ENCODE measurements at places on chromosomes 7 and 10.

GRCh38 chr7:80027611-80028173 lies 106.9 kb upstream of the GNAI1 start:
- no peak for DNase-seq

GRCh38 chr7:90617442-90617841 lies 21.3 kb downstream of the CDK14 start:
- no peak for DNase-seq

GRCh38 chr10:75773231-75773780 lies 341.9 kb downstream of the LRMDA start:
- DNase-seq, result no peak

- DNase-seq, result no peak
These were observed 312.6 kb downstream of the FGFR2 start for GRCh38 chr10:121285406-121286196.

DNA sequence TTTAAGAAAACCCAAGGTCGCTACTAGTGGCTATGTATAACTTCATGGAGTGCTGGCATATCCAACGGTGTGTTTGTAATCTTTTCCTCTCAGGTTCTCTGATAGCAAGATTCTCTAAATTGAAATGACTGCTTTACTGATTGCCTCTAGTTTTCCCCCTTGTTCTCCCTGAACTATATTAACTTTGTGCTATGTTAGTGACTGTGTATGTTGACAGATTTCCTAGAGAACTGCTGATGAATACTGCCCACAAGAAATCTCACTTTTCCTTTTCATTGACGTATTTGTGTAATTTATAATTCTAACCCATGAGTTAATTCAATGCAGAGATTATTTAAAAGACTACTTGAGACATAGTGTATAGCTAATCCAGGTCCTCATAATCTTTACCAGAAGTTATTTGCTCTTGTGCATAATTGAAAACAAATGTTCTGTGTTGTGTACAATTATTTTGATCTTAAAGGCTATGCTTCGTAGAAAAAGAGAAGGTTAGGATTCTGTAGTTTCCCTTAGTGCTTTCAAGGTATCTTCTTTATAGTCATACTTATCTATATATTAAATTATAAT lies 70.6 kb upstream of the GLCCI1 start:
- DNase-seq, result no peak

- no peak for DNase-seq
These were observed 474.2 kb downstream of the ADRA2A start for GRCh38 chr10:111551001-111551400.

DNA sequence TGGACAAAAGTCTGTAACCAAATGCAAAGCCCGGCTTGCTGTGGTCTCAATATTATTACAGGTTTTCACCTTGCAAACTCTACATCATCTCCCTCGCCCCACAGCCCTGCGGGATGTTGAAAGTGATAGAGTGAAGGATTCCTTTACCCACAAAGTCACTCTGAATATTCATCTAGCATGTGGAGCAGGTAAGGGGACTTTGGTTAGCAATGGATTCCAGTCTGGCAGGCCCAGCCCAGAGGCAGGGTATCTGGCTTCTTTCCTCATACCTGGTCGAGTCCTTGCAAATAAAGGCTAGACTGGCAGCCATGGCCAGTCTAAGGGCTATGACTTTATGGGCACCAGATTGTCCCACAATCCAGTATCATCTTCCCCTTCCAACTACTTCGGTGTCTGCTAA lies 3.2 kb downstream of the TAS2R40 start:
- no peak for DNase-seq

DNA sequence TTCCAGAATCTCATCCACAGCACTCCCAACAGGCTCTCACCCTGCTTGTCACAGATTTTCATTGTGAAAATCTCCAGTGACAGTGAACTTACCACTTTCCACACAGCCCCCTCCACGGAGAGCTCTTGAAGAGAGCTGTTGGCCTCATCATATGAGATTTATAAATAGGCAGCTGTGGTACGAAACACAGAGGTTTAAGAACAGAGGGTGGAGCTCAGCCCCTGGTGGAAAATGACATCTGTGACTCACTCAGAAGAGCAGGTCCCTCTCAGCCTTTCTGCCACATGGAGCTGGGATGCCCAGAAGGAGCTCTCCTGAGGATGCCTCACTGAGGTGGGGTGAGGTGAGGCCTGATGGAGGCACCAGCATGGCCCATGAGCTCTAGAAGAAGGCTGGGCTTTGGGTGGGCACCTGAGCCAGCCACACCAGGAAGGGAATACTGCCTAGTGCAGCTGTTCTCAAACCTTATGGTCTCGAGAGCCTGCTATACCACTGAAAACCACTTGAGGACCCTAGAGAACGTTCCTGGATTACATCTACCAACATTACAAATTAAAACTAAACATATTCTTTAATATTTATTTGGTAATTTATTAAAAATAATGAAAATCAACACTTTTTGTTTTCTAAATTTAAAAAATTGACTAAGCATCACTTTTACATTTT lies 25.8 kb upstream of the EEPD1 start:
- no peak for DNase-seq

GRCh38 chr7:26497801-26498596 lies 206.3 kb downstream of the SNX10 start:
- no peak for DNase-seq

GRCh38 chr10:19498393-19499290 lies 317.6 kb upstream of the PLXDC2 start:
- no peak for DNase-seq

GRCh38 chr7:107995184-107996071 lies 7.5 kb downstream of the LAMB1 start:
- no peak for DNase-seq

DNA sequence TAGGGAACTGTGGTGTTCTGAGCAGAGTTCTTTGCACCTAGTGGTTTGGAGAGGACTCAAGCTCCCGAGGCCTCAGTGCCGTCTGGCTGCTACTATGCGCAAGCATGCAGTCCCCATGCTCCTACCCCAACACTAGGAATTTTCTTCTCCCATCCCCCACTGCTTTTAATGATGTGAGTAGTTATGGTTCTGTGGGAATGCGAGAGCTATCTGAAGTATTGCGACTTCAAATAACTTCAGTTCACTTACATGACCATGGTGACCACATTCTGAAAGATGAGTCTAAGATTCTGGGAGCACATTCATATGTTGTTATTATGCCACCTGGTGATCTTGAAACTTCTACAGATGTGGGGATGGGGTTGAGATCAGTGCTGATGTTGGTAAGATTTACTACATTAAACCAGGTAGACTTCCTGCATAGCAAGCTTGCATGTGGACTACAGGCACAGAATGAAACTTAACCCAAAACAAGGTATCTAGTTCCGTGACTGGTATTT lies 24.6 kb downstream of the HTR5A start:
- DNase-seq, result no peak

GRCh38 chr7:120521761-120522737 lies 249.1 kb downstream of the KCND2 start:
- DNase-seq, result no peak

- no peak for DNase-seq
These were observed 489.4 kb upstream of the SORCS1 start for GRCh38 chr10:107653832-107654287.

DNA sequence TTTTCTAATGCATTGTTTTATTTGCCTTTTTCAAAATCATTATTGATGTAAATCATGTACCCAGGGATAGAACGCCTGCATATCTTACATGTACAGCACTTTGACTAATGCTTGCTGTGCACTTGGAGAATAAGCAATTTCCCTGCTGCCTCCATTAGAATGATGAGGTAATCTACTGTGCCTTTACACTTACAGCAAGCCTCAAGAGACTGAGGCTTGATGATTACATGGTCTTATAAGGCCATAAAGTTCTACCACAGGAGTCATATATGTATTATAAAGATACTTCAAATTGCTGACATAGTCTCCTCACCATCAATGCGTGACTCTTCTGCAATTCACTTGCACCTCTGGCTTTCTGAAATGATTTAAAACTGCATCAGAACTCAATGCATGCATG lies 328.6 kb upstream of the HGF start:
- no peak for DNase-seq

DNA sequence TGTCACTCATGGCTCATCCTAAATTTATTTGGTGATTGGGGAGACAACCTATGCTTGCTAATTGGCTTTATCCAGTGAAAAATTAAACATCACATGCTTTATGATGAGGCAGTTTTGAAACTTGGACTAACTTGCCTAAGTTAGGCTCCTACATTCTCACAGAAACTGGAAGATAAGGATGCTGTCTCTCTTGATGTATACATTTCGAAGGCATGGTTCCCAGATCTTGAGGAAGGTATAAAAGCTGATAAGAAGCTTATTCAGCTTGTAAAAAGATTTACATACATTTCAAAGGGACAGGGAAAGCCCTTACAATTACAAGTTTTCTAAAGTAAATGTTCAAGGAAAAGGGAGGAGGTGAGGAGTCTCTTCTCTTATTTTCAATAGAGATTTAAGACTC lies 561.7 kb downstream of the IPMK start:
- DNase-seq, result no peak

- no peak for DNase-seq
These were observed 926 bp upstream of the PCBD1 start for GRCh38 chr10:70889291-70889690.

- no peak for DNase-seq
These were observed 25.8 kb downstream of the DOCK1 start for GRCh38 chr10:126930883-126931503.

- DNase-seq, result peak; percentile 38
These were observed 1.4 kb upstream of the MUC17 start for GRCh38 chr7:101018271-101019167.

- DNase-seq, result no peak
These were observed 251.6 kb downstream of the GATA3 start for GRCh38 chr10:8305876-8306652.

DNA sequence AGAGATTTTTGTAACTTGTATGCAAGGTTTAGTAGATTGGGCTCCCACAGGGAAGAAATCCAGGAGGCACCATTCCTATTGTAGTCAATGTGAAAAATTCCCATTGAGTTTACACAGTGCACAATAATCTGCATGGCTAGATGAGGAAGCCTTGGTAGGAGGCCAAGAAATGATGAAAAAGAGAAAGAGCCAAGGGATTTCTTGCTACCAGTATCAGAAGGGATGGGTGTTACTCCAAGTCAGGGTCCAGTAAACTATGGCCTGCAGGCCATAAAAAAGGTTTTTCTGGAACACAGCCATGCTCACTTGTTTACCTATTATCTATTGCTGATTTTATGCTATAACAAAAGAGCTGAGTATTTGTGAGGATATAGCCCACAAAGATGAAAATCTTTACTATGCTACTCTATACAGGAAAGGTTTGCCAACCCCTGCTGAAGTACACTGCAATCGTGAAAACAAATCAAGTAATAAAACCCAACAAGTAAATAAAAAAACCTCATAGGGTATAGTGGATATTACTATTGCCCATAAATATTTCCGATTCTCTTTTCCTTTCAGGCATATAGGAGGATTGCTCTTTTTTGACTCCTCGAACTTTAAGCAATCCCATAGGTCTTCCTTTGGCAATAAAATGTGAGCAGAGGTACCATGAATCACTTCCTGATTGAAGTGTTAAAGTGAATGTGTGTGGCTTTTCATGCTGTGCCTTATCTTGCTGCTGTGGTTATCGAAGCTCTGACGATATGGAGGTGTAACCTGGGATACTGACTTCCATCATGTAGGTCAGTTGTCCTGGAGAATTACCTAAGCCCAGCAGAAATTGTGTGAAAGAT lies 256.3 kb upstream of the MAGI2 start:
- DNase-seq, result no peak

- DNase-seq, result no peak
These were observed 272.4 kb upstream of the BMPER start for GRCh38 chr7:33632840-33633525.
